Naive thymus-derived CD4-positive, alpha-beta T cell (primary cell): ENCODE measurements at places on chromosomes 3 and 15. TPM values are rescaled to one million over a fixed set of nuclear protein-coding genes. Genes with fewer than 3 reads are reported as not detected.

GRCh38 chr3:13550423-13550690 is 1.4 kb downstream of the FBLN2 start:
- H3K27me3 ChIP-seq: no peaks in the 10 kb centered on the region
- no peaks in the 10 kb centered on the region for H3K36me3 ChIP-seq
- DNase-seq: no peak
- H3K27ac ChIP-seq: no peak overlapping the region

DNA sequence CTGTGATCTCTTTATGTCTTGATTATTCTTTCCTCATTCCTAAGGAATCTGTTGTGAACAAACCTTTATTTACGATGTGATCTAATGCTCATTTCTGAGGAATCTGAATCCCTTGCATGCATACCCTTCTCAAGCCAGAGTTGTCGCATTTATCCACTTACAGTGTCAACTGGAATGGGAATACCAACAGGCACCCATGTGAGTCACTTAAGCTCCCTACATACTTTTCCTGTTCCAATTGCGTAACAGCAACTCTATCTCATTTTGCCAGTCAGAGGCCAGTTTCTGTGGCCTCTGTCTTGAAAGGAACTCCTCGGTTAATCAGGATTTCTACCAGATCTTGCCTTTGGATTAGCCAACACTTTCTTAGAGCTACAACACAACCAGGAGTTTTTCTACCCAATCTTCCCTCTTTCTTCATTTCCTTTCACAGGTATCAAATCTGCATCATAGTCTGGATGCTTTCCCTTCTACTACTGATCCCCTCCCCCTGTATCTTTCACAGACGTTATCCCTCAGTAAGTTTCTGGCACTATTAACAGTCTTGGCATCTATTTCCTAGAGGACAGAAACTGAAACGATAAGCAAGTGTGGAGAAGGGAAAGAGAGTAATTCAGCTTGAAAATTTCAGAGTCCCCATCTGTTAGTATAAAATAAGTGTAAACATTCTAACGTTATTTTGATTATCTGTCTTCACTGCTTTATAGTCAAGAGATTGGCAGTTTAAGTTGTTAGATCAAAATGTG is 66.8 kb upstream of the BCHE start:
- H3K36me3 ChIP-seq: no peaks in the 10 kb centered on the region
- no peaks in the 10 kb centered on the region for H3K27me3 ChIP-seq
- no peak overlapping the region for H3K27ac ChIP-seq
- H3K4me1 ChIP-seq: no peaks in the 10 kb centered on the region
- no peak for DNase-seq

- no peak overlapping the region for H3K4me3 ChIP-seq
- no peaks in the 10 kb centered on the region for H3K27me3 ChIP-seq
- no peaks in the 10 kb centered on the region for H3K36me3 ChIP-seq
- H3K27ac ChIP-seq: no peak overlapping the region
Observed at GRCh38 chr15:57213862-57214261, 162.4 kb upstream of the CGNL1 start.

- DNase-seq: no peak
- no peaks in the 10 kb centered on the region for H3K36me3 ChIP-seq
- no peaks in the 10 kb centered on the region for H3K4me1 ChIP-seq
Observed at GRCh38 chr15:39084674-39085530, 496.0 kb upstream of the THBS1 start.

DNA sequence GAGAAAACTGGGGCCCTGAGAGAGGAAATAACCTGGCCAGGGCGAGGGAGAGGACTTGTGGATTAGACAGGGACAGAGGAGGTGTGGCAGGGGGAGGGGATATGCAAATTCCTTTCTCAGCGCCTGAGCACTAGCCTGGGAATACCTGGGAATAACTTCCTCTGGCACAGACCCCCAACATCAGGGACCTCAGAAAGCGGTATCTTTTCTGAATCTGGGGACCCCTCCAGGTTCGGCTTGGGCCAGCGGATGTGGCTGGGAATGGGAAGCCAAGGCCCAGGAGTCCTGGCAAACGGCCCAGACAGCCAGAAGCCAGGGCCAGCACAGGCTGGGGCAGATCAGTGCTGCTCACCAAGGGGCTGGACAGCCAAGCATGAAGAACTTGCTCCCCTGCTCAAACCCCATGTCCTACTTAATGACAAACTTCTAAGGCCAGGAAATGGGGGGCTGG is 9.2 kb upstream of the ACSBG1 start:
- no peak for DNase-seq
- H3K27me3 ChIP-seq: no peaks in the 10 kb centered on the region
- no peak overlapping the region for H3K27ac ChIP-seq
- H3K4me1 ChIP-seq: no peaks in the 10 kb centered on the region

- no peaks in the 10 kb centered on the region for H3K27me3 ChIP-seq
- no peak overlapping the region for H3K27ac ChIP-seq
- H3K4me1 ChIP-seq: no peaks in the 10 kb centered on the region
- no peak for DNase-seq
Observed at GRCh38 chr3:17911986-17912760, 169.7 kb upstream of the TBC1D5 start.

GRCh38 chr3:13324835-13325501 is 95.2 kb downstream of the NUP210 start:
- no peak overlapping the region for H3K27ac ChIP-seq
- no peaks in the 10 kb centered on the region for H3K4me1 ChIP-seq
- no peak for DNase-seq
- H3K36me3 ChIP-seq: peaks cover 98% of the 10 kb centered on the region

- H3K4me3 ChIP-seq: no peak overlapping the region
- no peak for DNase-seq
- H3K27ac ChIP-seq: no peak overlapping the region
- no peaks in the 10 kb centered on the region for H3K27me3 ChIP-seq
- no peaks in the 10 kb centered on the region for H3K36me3 ChIP-seq
- no peaks in the 10 kb centered on the region for H3K4me1 ChIP-seq
Observed at GRCh38 chr3:159875116-159875515, 113.5 kb upstream of the IL12A start.

The SAMD7 gene
- not detected for total RNA-seq

The ARGFX gene
- total RNA-seq: not detected
